ENCODE measurements at places on chromosomes 6 and 20. TPM values are rescaled to one million over a fixed set of nuclear protein-coding genes. Genes with fewer than 3 reads are reported as not detected.

DNA sequence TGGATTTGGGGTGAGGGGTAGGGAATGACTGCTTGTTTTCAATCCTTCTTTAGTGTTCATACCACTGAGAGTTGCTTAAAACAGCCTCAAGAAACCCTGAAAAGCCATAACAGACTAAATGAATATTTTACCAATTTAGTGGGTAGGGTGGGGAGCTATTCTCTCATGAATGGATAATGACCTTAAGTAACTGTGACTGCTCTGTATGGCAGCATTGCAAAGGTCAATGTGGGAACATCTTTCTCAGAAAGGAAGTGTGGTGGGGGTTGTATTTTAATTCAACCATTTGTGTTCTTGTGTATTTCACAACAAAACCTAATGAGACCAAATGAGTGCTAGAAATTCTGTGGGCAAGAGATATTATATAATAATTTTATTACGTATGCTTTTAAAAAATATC lies 55.7 kb downstream of the PHACTR2 start:
- DNase-seq, result no peak

DNA sequence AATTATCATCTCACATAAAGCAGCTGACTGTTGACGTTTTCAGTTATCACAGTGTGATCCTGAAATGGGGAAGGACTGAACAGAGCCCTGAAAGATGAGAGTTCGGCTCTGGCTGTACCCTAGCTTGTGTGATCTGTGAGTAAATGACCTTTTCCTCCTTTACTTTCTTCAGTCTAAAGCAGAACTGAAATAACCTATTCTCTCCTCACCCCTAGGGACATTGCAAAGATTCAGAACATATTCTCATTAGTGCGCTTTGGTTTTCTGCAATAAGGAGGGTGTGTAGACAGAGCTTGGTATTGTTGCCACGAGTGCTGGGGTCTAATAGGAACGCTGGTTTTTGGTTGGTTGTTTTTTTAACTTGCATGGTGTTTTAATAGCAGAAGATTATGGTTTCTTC lies 16.7 kb downstream of the FARS2 start:
- no peak for DNase-seq

GRCh38 chr6:56690519-56691285 lies 48.0 kb upstream of the DST start:
- no peak for DNase-seq

GRCh38 chr6:105374010-105374420 lies 28.9 kb downstream of the PREP start:
- DNase-seq, result no peak

GRCh38 chr20:53402233-53403005 lies 191.2 kb downstream of the ZNF217 start:
- DNase-seq, result no peak

GRCh38 chr6:42402184-42402583 lies 49.5 kb downstream of the TRERF1 start:
- DNase-seq, result no peak

- no peak for DNase-seq
Observed at GRCh38 chr6:119587537-119587936, 238.0 kb upstream of the MAN1A1 start.

- DNase-seq, result no peak
Observed at GRCh38 chr20:14617123-14617522, 279.7 kb upstream of the FLRT3 start.

GRCh38 chr6:133201231-133201630 lies 39.9 kb upstream of the EYA4 start:
- no peak for DNase-seq

DNA sequence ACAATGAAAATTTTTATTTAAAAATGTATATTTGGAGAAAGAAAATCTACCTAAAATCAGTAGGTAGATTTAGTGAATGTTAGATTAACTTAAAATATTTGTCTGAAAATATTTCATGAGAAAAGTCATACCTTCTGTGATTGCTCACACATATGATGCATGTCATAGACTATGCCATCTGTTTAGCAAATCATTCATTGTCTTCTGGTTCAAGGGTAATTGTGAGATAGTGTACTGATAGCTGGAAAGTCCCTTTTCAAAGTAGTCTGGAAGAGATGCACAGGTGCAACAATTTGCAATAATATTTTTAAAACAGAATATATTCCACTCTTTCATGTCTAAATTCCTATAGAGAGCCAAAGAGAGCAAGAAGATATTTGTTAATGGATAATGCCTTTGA lies 21.0 kb upstream of the RNF217 start:
- DNase-seq, result no peak

- DNase-seq, result no peak
Observed at GRCh38 chr6:151493161-151493803, 535 bp upstream of the CCDC170 start.

DNA sequence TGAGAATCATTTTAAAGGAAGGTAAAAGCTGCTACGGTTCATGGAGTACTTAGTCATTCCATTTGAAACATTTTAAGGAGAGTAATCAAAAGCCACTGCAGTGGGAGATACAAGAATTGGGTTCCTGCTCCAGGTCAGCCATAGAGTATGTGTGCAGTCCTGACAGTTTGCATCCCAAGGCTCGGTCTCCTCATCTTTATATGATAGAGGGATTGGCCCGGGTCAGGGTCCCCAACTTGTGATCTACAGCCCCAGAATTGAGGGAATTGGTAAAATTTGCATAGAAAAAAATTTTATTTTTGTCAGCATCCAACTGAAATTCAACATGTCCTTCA lies 147.4 kb upstream of the PRND start:
- no peak for DNase-seq

GRCh38 chr6:33195304-33196165 lies 3.3 kb upstream of the COL11A2 start:
- DNase-seq, result no peak

DNA sequence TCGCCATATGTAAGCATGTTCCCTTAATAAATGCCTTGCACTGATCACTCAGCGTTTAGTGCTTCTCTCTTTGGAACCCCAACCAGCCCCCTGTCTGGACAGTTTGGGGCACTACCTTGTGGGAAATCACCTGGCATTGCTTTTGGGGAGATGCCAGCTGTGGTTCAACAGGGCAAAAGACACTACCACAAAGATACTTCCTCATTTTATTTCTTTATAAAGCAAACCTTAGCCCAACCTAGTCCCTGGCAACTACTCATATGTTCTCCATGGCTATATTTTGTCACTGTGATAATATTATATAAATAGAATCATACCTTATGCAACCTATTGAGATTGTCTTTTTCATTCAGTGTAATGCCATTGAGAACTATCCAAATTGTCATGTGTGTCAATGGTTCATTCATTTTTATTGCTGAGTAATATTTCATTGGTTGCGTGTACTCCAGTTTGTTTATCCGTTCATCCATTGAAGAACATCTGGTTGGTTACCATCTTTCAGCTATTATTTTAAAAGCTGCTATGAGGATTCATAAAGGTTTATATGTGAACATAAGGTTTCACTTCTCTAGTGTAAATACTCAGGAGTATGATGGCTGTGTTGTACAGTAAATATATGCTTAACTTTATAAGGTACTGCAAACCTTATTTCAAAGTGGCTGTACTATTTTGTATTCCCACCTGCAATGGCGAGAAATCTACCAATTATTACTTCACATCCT lies 114.8 kb downstream of the MOXD1 start:
- DNase-seq, result no peak

- no peak for DNase-seq
Observed at GRCh38 chr6:3499603-3500002, 42.8 kb upstream of the SLC22A23 start.

DNA sequence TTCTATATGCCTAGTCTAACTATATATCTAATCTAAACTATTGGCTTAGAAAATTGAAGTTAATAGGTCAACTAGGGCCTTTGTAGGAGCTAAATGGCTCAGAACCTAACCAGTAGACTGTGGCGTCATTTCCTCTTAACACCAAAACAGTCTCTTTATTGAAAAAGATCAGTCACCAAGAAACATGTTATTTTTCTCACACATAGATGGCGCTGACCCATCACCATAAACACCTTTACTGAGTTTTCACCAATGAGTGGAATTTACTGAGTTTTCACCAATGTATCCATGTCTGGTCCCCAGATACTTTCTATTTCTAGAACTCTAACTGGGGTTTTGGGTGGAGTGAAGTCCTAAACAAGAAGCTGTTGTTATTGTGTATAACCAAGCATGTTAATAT lies 636.0 kb downstream of the BCKDHB start:
- DNase-seq, result no peak

DNA sequence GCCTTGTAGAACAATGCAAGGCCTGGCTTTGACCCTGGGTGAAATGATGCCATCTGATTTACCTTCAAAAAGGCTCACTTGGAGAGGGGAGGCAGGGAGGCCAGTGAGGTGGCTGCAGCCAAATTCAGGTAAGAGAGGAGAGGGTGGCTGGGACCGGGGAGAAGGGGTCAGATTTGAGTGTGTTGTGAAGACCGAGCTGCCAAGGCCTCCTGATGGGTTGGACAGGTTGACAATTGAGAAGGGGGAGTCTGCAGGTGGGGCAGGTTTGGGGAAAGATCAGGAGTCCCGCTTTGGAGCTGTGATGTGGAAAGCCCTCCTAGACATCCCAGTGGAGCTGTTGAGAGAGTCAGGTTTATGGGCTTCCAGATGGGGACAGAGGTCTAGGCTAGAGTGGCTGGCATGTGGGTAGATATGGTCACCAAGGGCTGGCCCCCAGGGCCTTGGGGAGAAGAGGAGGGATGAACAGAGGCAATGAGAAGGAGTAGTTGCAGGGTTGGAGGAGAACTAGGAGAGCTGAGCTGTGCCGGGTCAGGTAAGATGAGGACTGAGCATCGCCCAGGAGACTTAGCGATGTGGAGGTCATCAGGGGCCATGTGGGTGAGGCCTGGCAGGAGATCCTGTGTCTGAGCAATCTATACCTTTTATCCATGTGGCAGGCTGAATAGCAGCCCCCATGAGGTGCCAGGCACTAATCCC lies 70.5 kb upstream of the TOX2 start:
- no peak for DNase-seq

GRCh38 chr6:160297310-160297709 lies 38.7 kb upstream of the SLC22A2 start:
- no peak for DNase-seq

DNA sequence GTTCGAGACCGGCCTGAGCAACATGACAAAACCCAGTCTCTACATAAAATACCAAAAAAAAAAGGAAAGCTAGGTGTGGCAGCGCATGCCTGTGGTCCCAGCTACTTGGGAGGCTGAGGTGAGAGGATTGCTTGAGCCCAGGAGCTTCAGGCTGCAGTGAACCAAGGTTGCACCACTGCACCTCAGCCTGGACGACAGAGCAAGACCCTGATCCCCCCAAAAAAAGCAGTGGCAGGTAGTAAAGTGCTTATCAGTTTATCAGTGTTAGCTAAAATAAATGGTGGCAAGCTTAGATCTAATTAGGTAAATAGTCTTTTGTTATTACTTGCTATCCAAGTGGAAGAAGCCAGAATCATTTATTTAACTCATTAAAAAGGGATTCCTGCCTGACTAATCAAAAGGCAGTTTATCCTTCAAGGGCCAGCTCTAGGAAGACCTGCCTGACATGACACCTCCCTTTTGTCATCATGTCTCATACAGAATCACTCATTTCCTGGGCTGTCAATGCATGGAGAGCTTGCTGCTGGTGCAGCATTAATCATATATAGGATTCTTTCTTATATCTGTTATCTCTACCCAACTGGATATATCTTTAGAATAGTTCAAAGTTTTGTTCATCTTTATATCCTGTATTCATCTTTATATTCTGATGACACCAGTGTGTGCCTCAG lies 9.6 kb downstream of the DSTN start:
- no peak for DNase-seq

GRCh38 chr6:3696525-3697088 lies 54.9 kb downstream of the PXDC1 start:
- DNase-seq, result no peak

- peak; percentile 54 for DNase-seq
Observed at GRCh38 chr6:31797588-31797987, 2.0 kb upstream of the VARS1 start.

GRCh38 chr20:19423097-19423899 lies 210.9 kb downstream of the SLC24A3 start:
- no peak for DNase-seq

GRCh38 chr6:25441663-25442270 lies 162.6 kb downstream of the CARMIL1 start:
- no peak for DNase-seq

- no peak for DNase-seq
Observed at GRCh38 chr6:51559059-51559458, 528.4 kb downstream of the PKHD1 start.

DNA sequence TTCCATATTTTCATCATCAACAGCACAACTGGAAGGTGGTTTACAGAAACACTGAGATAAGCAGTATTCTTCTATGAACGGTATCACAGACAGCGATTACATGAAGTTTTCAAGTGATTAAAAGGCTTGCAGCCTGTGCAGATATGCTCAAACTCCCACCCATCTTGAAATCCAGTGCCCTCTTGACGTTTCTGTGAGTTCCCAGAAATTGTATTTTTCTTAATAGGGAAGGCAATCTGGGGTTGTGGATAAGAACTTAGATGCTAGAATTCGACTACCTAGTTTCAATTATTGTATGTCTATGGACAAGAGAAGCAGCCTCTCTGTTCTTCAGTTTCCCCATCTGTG lies 290.3 kb downstream of the ZNF217 start:
- DNase-seq, result no peak

- no peak for DNase-seq
Observed at GRCh38 chr6:127073222-127073621, 45.2 kb upstream of the RSPO3 start.

DNA sequence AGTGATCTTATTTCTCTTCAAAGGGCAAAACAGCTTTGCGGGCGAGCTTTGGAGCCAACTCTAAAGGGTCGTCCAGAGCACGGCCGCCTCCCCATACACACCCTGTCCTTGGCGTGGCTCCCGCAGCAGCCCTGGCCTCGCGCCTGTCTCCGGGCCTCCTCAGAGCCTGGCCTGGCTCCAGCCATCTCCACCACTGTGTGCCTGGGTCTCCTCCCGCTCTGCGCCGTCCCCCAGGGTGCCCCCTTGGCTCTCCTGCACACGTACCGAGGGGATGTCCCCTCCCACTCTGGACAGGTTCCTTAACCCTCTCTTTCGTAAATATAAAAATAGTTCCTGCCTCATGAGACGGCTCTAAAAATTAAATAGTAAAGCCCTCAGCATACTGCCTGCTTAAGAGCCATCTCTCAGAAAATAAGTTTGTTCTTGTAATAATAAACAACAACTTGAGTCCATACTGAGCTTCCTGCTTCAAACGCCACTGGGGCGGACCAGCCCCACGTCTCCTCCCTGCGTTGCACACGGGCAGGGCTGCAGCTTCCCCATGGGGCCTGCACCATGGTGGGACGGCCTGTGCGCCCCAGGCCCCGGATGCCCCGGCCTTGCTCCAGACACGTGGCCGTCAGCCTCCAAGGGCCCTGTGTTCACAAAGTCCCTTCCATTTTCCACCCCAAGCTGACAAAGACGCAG lies 226.2 kb downstream of the TTLL2 start:
- DNase-seq, result peak; percentile 96

ELOVL5 gene
- 54.0 TPM for total RNA-seq

KHDRBS2 gene
- total RNA-seq, result 0.28 TPM

LBP gene
- total RNA-seq, result 13.7 TPM

TSHZ2 gene
- total RNA-seq, result 50.0 TPM

FAM209B gene
- 0.65 TPM for total RNA-seq

CD24 gene
- total RNA-seq, result 7.1 TPM

DEF6 gene
- 5.5 TPM for total RNA-seq

HSPA12B gene
- 18.5 TPM for total RNA-seq

TCP11 gene
- total RNA-seq, result not detected

HLA-DOB gene
- total RNA-seq, result 0.69 TPM

GPX5 gene
- total RNA-seq, result not detected

TREML2 gene
- total RNA-seq, result 0.28 TPM
